ENCODE measurements at places on chromosomes 2 and 18. TPM values are rescaled to one million over a fixed set of nuclear protein-coding genes. Genes with fewer than 3 reads are reported as not detected.

- no peak for DNase-seq
These were observed 87.1 kb upstream of the KCTD1 start for GRCh38 chr18:26635466-26635865.

Gene AQP12A
- not detected for polyA plus RNA-seq

- no peak for DNase-seq
These were observed 44.1 kb downstream of the RALBP1 start for GRCh38 chr18:9519399-9519798.

Gene RUFY4
- polyA plus RNA-seq: 0.09 TPM

DNA sequence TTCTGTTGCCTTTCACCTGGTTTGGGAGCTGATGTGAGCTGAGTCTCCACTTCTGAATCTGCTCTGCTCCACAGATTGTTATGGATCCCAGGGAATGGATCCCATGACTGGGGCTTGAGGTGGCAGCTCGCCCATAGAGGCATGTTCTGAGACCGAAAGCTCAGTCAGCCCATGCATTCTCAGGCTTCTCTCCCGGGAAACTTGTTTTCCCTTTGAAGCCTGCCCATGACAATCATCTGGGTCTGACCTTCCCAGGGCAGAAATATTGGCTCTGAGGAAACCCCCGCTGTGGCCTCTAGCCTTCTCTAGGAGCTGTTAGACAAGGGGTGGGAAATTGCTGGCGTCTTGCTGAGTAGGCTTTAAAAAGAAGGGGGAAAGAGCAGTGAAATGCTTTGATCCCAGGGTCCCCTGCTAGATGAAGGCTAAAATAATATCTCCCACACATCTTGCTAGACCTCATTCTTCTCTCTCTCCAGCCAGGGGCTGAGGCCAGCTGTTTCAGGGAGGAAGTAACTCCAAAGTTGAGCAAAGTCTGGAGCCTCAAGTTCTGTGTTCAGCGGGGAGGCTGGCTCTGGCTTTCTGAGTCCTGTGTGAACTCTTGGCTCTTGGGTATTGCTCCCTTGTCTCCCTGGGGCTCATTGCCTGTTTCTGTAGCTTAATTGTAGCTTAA is 2.0 kb downstream of the VAMP8 start:
- no peak for DNase-seq

DNA sequence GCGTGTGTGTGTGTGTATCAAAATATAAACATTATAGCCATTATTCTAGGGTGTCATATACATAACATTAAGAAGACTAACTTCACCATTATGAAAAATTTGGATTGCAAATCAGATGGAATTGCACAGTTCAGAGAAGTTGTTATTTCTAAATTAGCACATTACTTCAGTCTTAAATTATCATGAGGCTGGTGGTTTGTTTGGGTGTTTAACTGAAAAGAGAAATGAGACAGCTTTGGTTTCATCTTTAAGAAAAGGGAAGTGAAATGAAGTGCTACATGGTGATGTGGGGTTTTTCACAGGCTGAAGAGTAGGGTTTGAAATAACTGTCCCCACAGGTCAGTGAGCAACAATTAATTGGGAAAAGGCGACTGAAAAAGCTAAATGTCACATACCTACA is 161.2 kb upstream of the XIRP2 start:
- no peak for DNase-seq

- DNase-seq: no peak
These were observed 74.7 kb upstream of the TMEM200C start for GRCh38 chr18:5969989-5970403.

Gene TRABD2A
- polyA plus RNA-seq: 0.61 TPM

Gene KCNG2
- 0.46 TPM for polyA plus RNA-seq

DNA sequence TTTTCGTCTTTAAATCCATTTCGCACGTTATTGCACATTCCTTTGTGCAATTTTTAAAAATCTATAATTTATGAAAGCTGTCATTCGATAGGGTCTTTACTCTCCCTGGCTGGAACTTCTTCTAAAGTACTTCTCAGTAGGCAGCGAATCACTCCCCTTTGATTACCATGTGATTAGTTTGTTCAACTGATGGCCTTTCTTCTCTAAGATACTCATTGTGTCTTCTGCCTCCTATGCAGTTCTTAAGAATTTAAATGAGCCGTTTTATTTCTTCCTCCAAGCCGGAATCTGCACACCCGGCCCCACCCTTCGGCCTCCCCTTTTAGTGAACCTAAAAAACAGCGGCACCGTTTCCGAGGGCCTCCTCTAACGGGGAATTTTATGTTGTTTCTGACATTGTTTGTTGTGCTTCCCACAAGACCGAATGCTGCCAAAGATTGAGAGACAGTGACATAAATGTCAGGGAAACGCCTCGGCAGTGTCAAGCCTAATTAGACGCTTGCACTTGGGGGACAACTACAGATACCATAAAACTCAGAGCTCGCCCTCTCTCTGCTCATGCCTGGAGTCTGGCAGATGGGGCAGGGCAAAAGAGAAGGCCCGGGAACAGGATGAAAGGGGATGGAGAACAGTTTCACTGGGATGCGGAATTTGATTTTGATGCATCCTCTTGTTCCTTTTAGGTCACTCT is 255.3 kb downstream of the BCL11A start:
- DNase-seq: no peak
